B cell (primary cell): ENCODE measurements at places on chromosomes 4 and X.

- no peak for DNase-seq
These were observed 67.5 kb upstream of the DDX60 start for GRCh38 chr4:168386002-168386401.

DNA sequence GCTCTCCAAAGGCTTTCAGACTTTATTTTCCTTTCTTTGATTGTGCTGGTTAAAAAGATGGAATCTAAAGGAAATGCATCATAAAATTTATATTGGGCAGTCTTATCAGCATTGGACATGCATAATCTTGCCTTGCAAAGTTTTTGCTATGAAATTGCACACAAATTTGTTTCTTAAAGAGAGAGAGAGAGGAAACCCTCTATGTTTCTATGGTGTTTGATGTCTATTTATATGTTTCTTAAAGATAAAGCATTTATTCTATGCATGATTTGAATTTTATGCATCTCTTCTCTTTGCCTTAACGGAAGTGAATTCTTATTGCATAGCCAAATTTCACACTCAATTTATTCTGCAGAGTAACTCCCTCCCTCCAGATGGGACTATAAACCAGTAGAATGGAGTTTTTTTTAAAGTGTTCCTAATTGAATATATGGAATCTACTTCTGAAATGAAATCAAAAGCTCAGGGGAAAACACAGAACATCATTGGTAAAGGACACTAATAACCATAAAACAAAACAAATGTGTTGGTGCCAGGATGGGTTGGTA, 83.5 kb upstream of the PPARGC1A start:
- no peak for DNase-seq

DNA sequence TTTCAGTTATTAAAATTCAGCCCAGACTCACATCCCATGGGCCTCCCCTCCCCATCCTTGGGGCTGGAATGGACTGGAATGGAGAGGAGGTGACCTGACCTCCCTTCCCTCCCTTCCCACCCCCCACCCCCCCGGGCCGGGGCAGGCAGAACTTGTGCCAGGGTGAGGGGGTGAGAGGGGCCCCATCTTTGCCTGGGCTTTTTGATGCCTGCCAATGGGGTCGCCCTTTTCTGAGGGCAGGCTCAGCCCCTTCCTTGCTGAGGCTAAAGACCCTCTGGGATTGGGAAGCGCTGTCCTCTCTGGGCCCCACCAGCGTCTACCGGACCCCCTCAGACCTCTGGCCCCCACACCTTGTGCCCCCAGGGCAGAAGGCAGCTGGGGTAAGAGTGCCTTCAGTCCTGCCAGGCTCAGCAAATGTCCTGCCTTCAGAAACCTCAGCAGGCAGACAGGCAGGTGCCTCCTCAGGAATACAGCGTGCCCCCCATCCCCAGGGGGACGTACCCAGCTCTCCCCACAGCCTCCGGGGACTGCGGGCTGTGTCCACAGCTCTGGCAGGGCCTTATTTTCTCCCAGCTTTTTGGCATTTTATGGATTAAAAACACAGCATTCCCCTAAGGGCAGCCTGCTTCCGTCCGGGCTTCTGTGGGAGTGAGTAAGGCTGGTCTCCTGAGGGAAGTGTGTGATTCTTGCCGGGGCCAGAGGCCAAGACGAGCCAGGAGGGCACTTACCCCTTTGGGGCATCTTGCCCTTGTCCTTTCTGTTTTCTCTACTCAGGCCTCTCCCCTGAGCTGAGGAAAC, 12.6 kb upstream of the CCNQ start:
- DNase-seq = no peak

- no peak for DNase-seq
These were observed 86.1 kb downstream of the BMP3 start for GRCh38 chr4:81116566-81116965.
